ENCODE measurements at places on chromosomes 16 and 17.

- DNase-seq, result no peak
Observed at GRCh38 chr16:23505180-23505665, 5.1 kb downstream of the GGA2 start.

GRCh38 chr16:57592591-57593003 is 35.8 kb upstream of the ADGRG1 start:
- peak; percentile 77 for DNase-seq

GRCh38 chr17:64115822-64116534 is 14.0 kb downstream of the ERN1 start:
- no peak for DNase-seq

DNA sequence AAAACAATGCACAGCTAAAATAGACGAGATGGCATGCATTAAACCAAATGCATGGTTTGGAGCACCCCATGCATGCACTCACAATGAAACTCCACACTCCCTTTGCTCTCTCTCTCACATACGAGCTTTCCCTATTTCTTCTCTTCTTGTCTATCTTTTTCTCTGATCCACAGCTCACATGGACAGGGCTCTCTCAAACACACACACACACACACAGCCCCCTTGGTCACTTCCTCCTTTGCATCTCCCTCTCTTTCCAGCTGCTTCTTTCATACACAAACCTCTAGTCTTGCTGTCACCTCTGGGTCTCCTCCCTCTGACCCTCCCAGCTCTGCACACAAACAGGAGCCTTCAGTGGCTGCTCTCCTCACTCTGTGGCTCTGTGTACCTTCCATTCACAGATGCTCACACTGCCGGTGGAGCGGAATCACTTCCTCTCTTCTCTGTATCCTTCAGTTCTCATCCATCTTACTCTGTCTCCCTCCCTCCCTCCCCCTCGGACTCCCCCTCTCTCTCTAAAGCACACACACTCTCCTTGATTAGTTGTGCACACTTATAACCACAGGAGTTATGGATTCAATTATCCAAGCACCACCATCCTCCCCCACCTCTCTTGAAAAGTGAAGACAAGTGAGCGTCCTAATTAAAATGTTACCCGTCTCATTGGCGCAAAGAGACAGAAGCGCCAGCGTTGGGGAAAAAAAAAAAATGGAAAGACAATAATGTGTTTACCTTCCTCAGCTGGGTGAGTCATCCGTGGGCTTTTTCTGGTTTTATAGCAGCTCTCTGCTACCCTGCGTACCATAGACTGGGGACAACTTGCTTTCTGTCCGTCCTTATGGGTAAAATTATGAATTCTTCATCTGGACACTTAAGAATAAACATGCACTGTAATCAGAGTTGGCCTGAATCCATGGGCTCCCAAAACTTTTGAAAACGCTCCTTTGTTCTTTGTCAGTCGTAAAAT is 90.8 kb downstream of the SHISA6 start:
- DNase-seq, result no peak

DNA sequence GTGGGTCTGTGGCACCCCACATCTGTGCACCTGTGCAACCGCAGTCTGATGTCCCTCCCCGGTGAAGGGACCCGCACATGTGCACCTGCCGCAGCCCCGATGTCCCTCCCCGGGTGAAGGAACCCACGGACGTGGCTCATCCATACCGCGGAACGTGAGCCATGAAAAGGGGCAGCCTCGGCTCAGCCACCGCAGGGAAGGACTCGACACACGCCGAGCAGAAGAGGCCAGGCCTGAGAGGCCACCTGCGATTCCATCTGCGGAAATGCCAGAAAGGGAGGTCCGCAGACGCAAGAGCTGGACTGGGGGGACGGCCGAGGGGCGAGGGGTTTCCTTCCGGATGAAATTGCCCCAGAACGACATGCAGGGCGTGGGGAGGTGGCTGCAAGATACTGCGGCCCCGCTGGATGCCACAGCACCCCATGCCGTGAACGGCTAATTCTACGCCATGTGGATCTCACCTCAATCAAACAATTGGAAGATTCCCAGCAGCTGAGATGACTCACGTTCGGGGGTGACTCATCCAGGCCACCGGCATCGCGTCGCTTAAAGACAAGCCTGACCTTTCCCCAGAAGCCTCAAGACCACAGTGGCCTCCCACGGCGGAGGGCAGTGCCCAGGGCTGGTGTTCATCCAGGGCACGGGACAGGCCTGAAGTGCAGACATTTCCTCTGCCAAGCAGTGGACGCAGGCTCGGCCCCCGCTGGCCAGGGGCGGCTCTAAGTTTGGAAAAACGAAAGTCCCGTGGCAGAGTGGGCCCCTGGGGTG is 21.0 kb downstream of the SOX8 start:
- peak; percentile 60 for DNase-seq

- no peak for DNase-seq
Observed at GRCh38 chr17:1040216-1040600, 43.3 kb downstream of the TIMM22 start.

- DNase-seq, result no peak
Observed at GRCh38 chr17:34782271-34782670, 179.0 kb downstream of the CCT6B start.

DNA sequence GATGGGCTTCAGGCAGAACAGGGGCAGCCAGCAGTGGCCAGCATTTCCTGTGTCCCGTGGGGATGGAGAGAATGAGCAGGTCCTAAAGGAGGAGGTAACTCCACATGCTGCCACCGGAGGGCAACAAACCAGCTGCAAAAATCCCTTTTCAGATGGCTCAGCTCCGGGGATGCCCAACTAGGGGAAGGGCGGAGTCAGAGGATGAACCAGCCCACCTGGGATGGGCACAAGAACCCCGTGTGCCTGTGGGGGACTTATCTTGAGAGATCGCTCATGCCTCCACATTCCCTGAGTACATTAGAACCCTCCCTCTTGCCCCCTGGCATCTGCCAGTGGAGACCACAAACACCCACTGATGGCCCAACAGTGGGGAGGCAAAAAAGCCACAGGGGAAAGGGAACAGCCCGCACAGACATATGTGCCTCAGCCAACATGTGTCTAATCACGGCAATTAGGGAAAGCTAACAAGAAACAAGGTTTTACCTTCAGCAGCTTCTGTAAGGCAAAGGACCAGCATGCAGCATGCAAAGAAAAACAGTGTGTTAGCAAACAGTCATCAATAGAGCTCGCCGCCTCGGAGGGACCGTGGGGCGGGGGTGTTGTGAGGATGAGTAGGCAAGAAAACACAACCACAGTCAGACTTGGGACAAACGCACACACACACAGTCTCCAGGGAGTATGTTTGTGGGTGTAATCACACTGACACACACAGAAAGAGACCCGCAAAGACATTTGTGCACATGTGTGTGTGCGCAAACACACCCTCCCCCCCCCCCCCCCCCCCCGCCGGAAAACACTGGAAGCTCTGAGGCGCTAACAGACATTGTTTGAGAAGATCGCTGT is 64.0 kb downstream of the MYO18A start:
- DNase-seq, result no peak

- no peak for DNase-seq
Observed at GRCh38 chr17:35889818-35890773, 9.9 kb upstream of the CCL5 start.

DNA sequence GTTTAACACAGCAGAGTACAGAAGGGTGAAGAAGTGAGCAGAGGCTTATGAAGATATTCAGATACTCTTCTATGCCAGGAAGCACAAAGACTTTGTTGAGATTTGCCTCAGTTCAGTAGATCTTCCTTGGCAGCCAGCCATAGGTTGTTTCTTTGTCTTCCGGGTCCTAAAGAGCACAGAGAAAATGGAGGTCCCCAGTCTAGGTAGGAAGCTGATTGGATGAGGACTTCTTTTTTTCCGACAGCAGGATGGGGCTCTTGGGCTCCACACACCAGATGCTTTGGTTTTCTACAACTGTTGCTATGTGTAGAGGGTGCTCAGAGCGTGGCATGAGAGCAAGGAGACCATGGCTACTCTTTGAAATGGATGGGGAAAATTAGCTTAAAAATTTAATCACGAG is 8.3 kb upstream of the CDC6 start:
- DNase-seq, result no peak

GRCh38 chr17:75875182-75875939 is 3.0 kb downstream of the TRIM47 start:
- no peak for DNase-seq

GRCh38 chr16:59463776-59464175 is 729.7 kb upstream of the GOT2 start:
- DNase-seq, result no peak

DNA sequence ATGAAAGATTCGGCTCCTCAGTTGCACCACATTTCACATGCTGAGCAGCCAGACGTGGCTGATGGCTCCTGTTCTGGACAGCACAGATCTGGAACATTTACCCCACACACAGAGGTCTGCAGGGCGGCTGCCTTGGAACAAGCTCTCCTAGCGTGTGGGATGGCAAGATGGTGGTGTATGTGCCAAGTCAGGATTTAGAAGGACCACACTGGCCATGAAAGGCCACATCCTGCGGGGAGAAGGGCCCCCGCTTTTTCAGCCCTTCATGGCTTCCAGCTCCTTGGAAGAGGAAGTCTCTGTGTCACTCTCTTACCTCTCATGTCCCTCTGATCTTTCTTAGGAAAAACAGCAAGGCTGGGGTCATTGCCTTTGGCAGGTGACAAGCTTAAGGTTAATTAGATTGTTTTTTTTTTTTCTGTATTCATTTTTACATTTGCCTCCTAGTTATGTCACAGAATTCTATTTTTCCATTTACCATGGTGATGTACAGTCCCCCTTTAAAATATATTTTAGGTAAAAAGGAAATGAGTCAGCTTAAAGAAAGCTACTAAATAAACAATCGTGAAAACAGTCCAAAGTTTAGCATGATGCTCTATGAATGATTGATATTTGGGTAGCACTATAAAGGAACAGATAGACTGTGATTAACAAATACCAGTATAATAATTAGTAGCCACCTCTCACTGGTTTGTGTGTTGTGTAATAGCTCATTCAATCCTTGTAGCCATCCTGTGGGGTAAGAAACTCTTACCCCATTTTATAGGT is 396.6 kb downstream of the CPPED1 start:
- no peak for DNase-seq

- no peak for DNase-seq
Observed at GRCh38 chr17:45888392-45888791, 6.0 kb upstream of the MAPT start.

DNA sequence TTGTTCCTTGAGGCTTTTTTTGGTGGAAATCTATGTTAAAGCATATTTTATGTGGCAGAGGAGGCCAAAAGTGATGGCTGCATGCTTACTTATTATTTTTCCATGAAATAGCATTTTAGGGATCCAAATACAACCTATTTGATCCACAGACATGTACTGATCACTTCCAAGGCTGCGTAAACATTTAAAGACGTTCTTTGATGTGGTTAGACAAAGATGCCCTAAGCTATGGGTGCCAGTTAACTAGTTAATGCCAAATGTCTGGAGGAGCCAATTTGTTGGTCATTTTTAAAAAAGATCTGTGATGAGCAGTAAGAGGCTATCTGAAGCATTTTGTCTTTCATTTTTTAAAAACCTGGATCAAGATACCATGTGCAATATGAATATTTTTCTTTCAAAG is 17.3 kb upstream of the PRKCA start:
- DNase-seq, result no peak

GRCh38 chr17:49020609-49021008 is 23.4 kb downstream of the IGF2BP1 start:
- no peak for DNase-seq

- no peak for DNase-seq
Observed at GRCh38 chr17:63841350-63842172, 924 bp downstream of the SMARCD2 start.

GRCh38 chr16:69762814-69763598 is 874 bp downstream of the WWP2 start:
- no peak for DNase-seq

DNA sequence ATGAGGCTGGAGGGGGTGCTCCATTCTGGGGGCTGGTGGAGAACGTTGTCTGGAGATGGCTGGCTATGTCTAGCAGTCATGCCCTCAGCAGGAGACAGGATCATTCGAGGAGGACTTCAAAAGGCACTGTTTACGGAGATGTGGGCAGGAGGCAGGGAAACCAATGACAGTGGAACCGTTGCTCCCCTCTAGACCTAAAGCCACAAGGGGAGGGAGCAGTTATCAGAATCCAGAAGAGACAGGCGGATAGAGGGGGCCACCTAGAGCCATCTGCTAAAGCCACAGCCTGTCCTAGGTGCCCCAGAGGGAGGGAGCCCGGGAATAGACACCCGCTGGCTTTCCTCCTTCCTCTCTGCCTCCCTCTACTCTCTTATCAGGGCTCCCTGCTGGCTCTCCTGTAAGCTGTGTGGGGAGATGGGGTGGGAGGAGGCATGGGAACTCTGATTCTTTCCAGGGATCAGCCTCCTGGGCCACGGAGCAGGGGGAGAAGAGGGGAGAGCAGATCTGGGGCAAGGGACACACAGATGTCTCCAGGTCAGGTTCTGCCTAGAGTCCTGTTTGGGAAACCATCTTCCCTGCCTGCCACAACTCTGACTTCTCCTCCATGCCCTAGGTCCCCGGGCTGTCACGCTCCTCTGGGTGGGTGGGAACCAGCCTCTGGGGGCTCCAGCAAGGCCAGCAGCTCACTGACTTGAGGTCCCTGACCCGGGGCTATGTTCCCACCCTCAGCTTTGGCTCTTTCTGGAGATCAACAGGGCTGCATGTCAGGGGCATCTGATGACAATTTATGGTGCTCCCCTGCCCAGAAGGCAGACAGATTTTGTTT is 42.3 kb downstream of the IRX3 start:
- no peak for DNase-seq

DNA sequence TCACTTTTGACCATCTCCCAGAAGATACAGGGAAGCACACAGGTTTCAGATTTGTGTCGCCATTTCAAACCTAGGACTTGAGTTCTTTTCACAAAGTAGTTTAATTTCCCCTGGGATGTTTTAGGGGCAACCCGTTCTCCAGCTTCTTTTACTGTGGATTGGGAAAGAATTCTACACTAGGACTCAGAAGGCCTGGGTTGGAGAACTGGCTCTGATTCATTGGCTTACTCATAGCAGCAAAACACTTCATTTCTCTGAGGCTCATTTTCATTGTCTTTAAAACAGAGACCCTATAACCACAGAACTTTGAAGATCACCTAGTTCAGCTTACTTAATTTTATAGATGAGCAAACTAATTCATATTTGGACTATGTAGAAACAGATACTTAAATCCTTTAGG is 175.9 kb upstream of the SALL1 start:
- DNase-seq, result no peak
